Natural killer cell treated with Interleukin-12 subunit alpha and Interleukin-12 subunit beta and Interleukin-15 and Interleukin-18, amount 100 ng/mL, for 72 hours (primary cell): ENCODE measurements at places on chromosomes 12 and 14. TPM values are rescaled to one million over a fixed set of nuclear protein-coding genes. Genes with fewer than 3 reads are reported as not detected.

Gene LTB4R
- total RNA-seq: 37.3 TPM

- no peak for DNase-seq
These were observed 32.7 kb downstream of the CCDC92 start for GRCh38 chr12:123939716-123940626.

- no peak for DNase-seq
These were observed 26.1 kb upstream of the STAC3 start for GRCh38 chr12:57276935-57277563.

GRCh38 chr12:12806784-12807516, 6.2 kb upstream of the DDX47 start:
- DNase-seq: no peak

Gene CLEC4D
- total RNA-seq: not detected

DNA sequence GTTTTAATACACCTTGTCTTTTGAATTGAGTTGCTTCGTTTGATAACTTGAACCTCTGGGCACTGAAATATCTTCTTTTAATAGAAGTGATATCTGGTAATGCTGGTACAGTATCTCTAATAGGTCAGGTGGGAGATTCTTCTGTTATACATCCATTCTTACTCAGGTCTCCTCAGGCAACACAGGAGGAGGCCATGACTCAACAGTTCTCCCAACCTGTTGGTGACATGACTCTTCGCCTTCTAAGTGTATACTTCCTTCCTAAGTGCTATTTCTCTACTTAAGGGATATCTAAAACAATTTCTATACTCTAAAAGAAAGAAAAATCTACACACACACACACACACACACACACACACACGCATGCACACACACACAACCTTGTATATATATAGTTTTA, 509.1 kb downstream of the PCNX1 start:
- DNase-seq: no peak

DNA sequence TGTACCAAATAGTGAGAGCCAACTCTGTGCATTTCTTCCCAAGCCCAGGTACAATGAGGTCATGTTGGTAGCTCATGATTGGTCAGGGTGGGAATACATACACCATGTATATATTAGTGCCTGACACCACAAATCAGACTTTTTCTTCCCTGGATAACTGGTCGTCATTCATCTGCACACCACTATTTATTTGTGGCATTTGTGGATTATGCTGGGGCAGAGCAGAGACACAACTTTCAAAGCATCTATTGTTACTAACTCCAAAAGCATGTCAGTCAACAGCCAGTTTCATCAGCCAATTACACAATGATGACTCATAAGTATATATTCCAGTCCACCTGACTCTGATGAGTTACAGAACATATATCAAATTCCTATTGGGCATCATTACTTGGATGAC, 181.7 kb downstream of the ADAMTS20 start:
- no peak for DNase-seq

- DNase-seq: no peak
These were observed 250.5 kb downstream of the DPF3 start for GRCh38 chr14:72643317-72643801.

Gene LYZ
- total RNA-seq: 0.36 TPM

- no peak for DNase-seq
These were observed 35.4 kb downstream of the SPTLC2 start for GRCh38 chr14:77580964-77581505.

GRCh38 chr12:131896811-131897270, 2.4 kb downstream of the ULK1 start:
- no peak for DNase-seq

DNA sequence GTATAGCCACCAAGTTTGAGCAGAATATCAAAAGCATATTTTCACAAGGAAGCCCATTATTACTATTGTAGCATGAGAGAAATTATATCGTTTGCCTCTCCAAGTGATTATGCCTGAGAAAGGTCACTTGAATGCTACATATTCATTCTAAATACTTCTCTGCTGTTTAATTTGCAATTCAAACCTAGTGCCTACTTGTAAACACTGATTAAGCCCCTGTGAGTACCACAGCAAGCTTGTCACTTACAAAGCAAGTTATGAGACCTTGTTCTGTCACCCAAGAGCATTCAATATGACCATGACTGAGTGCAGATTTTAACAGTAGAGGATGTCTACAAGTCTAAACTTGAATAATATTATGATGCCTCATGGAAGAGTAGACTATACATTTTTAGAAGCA, 124.7 kb upstream of the SSTR1 start:
- DNase-seq: no peak

- no peak for DNase-seq
These were observed 483.8 kb downstream of the NOVA1 start for GRCh38 chr14:26113911-26114640.

DNA sequence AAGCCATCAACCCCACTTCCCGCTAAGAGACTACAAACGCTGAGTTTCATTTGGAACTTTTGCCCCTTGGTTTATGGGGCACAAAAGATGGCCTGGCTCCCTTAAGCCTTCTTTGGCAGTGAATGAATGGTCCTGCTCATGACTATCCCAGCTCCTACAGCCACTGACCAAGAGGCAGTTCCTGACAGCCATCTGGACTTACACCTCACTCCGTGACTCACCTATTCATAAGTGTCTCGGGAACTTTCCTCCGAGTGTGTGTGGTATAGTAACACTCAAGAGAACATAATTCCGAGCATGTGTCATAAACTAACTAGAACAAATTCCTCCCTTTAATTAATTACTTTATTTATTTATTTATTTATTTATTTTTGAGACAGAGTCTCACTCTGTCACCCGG, 51.9 kb upstream of the NUDT4 start:
- no peak for DNase-seq
